NCI-H510A (cell line): ENCODE measurements at places on chromosomes 2 and 18.

DNA sequence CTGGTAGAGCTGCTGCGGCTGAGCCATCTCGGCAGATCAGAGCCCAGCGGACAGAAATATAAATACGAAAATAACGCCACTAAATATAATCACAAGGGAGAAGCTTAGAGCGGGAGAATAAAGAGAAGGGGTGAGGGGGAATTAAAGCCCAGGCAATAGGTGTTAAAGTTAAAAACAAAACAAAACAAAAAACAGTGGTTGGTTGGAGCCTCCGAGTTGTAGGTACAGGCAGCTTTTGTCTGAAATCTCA lies 1.3 kb upstream of the MEIS1 start:
- no peak for DNase-seq

- no peak for DNase-seq
Measured at GRCh38 chr2:118055512-118056164, 32.6 kb upstream of the INSIG2 start.

GRCh38 chr2:161913865-161914264 lies 160.2 kb downstream of the DPP4 start:
- no peak for DNase-seq

DNA sequence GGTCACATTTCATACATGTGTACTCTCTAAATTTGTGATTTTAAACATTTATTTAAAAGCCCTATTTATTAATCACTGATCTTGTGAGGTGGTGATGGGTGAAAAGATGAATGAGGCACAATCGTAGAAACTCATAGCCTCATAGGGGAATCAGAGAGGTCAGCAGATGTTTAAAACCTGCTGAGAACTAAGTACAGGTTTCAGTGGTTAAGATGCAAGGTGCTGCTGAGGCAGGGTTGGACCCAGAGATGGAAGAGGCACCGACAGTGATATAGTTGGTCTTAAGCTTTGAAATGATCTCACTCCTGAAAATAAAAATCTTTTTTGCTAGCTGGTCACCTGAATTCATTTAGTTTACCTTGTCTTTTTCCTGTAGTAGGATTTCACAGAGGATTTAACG lies 49.6 kb downstream of the LINC00305 start:
- no peak for DNase-seq

DNA sequence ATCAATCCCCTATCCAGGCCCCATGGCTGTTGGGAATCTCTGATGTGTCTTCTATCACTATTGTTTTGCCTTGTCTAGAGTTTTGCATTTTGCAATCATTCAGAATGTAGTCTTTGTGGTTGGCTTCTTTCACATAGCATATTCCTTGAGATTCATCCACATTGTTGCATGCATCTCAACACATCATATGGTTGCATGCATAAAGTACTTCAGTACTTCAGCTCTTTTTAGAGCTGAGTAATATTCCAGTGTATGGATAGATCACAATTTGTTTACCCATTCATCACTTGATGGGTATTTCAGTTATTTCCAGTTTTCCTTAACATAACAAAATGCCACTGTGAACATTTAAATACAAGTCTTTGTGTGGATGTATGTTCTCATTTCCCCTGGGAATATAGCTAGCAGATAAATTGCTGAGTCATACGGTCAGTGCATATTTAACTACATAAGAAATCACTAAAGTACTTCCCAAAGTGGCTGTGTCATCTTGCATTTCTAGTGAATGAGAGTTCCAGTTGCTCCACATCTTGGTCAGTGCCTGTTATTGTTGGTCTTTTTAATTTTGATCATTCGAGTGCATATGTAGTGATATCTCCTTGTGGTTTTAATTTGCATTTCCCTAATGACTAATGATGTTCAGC lies 138.8 kb downstream of the BCL11A start:
- DNase-seq: no peak

GRCh38 chr18:77127769-77128671 lies 4.6 kb downstream of the MBP start:
- DNase-seq: peak; percentile 49

- DNase-seq: no peak
Measured at GRCh38 chr2:23622966-23623675, 238.1 kb downstream of the KLHL29 start.

GRCh38 chr2:11027195-11027594 lies 115.5 kb downstream of the KCNF1 start:
- no peak for DNase-seq

GRCh38 chr2:156157670-156158069 lies 174.9 kb downstream of the NR4A2 start:
- DNase-seq: no peak

DNA sequence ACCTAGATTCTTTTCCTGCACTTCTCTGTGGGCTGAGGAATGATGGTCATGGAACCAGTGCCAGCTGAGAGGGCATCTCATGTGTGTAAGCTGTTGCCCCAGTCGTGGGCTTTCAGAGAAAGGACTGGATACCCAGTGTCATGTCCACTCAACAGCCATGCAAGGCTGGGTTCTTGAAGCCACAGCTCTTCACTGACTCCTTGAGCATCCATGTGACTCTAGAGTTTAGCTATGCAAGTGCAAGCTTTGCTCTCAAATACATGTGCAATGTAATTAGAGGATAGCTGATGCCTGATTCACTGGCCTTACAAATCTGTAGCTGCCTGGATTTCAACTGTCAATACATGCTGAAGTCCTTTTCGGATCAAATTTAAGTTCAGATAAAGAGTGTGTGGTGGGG lies 46.8 kb upstream of the EML6 start:
- no peak for DNase-seq

- DNase-seq: no peak
Measured at GRCh38 chr2:22957446-22957845, 427.5 kb upstream of the KLHL29 start.

GRCh38 chr18:76670564-76671288 lies 151.6 kb upstream of the ZNF236 start:
- DNase-seq: no peak

- DNase-seq: no peak
Measured at GRCh38 chr2:104584393-104584792, 269.5 kb upstream of the POU3F3 start.

GRCh38 chr18:46574743-46575115 lies 82.3 kb downstream of the LOXHD1 start:
- DNase-seq: no peak

GRCh38 chr2:233026198-233026813 lies 6.2 kb upstream of the NEU2 start:
- no peak for DNase-seq

GRCh38 chr2:222561817-222562645 lies 93.9 kb downstream of the FARSB start:
- peak; percentile 7 for DNase-seq

GRCh38 chr2:113237604-113238160 lies 41.0 kb downstream of the PAX8 start:
- no peak for DNase-seq

DNA sequence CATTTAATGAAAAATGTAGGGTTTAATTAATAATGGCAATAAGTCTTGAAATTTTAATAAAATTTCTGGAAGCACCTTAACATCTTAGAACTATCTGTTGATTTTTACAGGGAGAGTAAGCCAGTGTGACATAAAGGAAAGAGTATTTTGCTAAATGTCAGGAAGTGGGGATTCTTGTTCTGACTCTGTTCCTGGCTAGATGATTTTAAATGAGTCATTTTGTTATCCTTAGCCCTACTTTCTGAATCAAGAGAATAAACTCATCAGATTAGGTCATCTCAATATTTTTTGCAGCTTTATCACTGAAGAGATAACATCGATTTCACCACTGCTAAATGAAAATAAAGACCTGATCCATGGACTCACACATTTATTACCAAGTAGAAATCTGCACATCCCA lies 377.5 kb upstream of the CYRIA start:
- no peak for DNase-seq

- peak; percentile 65 for DNase-seq
Measured at GRCh38 chr2:196233021-196233804, 61.8 kb upstream of the STK17B start.

GRCh38 chr2:237752761-237753165 lies 45.8 kb upstream of the RBM44 start:
- DNase-seq: no peak

DNA sequence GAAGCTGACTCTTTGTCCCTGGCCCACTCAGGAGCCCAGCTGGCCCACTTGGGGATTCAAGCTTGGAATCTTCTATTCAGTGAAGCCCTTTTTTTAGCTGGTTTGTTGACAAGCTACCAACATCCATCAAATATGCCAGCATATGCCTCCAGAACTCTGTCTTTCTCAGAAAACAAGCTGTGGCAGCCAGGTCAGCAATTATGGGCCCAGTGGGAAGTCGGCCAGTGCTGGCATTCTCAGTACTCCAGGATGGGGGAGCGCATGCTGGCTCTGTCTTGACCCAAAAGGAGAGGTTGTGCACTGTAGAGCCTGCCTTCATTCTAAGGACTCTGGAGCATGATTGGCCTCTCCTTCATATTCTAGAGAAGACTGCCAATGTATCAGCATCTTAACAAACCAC lies 401.5 kb downstream of the CNTNAP5 start:
- DNase-seq: no peak

DNA sequence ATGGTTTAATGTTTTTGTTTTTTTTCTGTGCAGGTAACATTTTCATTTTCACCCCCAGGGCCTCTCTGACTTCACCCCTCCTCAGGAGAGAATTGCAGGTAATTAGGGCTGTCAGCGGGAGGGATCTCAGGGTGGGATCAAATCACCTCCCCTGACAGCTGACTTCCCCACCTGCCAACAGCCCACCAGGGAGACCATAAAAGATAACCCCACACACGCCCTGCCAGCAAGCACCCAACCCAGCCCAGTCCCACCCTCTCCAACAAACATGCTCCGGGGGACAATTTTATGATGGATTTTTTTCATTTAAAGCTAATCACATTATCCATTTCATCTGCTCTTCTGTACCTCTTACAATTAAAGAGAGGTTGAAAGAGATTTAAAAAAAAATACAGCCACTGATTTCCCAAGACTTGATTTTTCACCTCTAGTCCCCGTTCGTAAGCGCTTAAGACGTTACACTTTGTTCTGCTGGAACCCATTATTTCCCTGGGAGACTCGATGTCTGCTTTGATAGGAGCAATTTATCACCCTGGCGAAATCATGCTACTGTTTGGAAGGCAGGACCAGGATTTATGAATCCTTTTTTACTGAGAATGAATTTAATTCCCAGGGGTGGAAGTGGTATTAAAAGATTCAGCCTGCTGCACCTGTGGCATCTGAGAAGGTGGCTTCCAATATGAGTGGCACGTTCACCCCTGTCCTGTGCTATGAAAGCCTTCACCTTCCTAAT lies 232.9 kb upstream of the ID2 start:
- no peak for DNase-seq

GRCh38 chr2:37616677-37617005 lies 54.8 kb downstream of the CDC42EP3 start:
- DNase-seq: no peak

- no peak for DNase-seq
Measured at GRCh38 chr2:2919574-2920365, 457.8 kb downstream of the EIPR1 start.

- no peak for DNase-seq
Measured at GRCh38 chr2:162082036-162082435, 8.0 kb upstream of the DPP4 start.

DNA sequence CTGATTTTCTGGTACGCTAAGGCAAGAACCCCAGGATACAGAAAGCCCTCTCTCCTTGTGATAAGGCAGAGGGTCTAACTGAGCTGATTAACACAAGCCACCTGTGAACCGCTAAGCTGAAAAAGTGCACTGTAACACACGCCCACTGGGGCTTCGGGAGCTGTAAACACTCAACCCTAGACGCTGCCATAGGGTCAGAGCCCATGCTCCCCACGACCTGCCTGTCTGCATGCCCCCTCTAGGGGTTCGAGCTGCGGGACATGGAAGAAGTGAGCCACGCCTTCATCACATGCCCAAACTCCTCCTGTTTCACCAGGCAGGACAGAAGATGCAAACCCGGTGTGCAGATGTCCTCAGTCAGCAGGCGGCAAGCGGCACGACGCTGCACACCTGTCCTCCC lies 173.9 kb upstream of the RAB12 start:
- DNase-seq: no peak

GRCh38 chr2:66679442-66679841 lies 244.5 kb downstream of the MEIS1 start:
- DNase-seq: no peak

GRCh38 chr18:11251891-11252270 lies 102.5 kb upstream of the PIEZO2 start:
- no peak for DNase-seq

- DNase-seq: no peak
Measured at GRCh38 chr2:227179988-227180685, 15.7 kb downstream of the COL4A3 start.

DNA sequence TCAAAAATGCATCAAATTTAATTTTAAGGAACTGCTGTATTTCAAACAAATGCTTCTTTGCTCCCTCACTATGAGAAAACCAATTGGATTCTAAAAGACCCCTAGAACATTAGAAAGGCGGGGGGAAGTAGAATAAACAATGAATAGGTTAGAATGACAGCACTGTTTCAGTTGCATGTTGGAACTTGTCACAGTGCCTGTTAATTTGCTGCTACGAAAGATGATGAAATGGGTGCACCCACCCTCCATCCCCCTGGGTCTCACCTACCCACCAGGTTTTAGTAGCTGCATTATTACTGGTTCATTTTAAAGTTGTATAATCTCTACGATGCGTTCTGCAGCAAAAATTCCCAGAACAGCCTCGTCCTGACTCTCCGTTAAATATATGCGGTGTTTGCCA lies 193.0 kb upstream of the COPS8 start:
- no peak for DNase-seq

DNA sequence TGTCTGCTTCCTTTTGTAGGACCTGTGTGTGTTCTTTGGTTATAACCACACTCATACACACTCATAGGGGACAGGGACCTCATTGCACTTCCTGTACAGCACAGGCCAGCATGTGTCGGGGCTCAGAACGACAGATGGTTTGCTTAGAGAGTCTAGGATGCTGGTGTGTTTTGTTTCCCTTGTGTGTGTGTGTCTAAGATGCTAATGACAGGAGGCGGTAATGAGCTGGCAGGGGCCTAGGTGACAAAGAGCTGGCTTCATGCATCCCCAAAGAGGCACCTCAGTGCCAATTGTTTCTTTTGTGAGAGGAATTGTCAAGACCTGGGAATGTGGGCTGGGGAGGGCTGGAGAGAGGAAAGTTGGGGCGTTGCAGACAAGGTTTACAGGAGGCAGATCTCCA lies 66.6 kb downstream of the CELF4 start:
- DNase-seq: peak; percentile 21

DNA sequence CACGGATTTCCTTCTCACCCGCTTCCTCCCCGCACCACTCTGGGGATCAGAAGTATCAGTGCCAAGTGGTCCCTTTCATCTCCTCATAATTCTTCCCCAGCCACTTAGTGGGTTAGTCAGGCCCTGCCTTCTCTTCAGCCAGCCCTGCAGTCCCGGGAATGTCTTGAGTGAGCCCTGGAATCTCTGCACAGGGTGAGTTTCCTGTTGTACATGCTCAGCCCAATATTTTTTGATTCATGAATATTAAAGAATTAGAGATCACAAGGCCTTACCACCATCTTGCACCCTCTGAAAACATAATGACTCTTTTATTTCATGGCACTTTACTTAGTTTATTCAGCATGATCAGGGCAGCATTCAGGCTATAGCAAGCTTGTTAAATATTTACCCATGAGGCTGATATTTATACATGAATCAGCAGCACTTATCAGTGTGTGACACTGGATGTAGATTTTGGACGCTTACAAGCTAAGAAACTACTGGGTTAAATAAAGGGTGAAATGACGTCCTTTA lies 159.4 kb upstream of the FOSL2 start:
- DNase-seq: no peak

- peak; percentile 60 for DNase-seq
Measured at GRCh38 chr2:121699421-121700333, 37.0 kb downstream of the NIFK start.

GRCh38 chr18:48595703-48596218 lies 56.9 kb downstream of the CTIF start:
- no peak for DNase-seq
